ENCODE measurements at places on chromosomes 16 and 17.

- DNase-seq, result no peak
Measured at GRCh38 chr16:23182679-23183542, at the start of gene SCNN1G. SCNN1G (plus strand) TSS chr16:23182745; CDS start chr16:23186272, 3,527 bp downstream.

- DNase-seq, result peak; percentile 55
Measured at GRCh38 chr17:48724251-48725003, 1.4 kb downstream of the PRAC2 start.

- DNase-seq, result no peak
Measured at GRCh38 chr17:27264068-27264812, 29.7 kb upstream of the WSB1 start.

GRCh38 chr17:42345396-42346073, 42.7 kb downstream of the STAT3 start:
- DNase-seq, result no peak

DNA sequence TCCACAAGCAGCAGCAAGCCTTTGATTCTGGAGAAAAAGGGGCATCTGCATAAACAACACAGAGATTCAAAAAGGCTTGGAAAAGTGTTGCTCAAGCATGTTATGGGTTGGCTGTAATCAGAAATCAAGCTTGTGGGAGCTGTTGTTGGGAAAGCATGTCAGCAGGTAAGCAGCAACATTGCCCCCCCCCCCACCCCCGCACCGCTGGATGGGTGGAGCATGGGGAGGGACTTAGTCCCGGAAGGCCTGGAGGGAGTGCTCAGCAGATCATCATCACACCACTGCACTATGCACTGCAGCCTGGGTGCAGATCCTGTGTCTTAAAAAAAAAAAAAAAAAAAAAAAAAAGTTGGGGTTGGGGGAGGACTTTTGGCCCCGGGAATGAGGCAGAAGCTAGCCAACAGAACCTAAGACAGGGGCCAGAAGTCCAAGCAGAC, 16.8 kb upstream of the AKAP1 start:
- no peak for DNase-seq

- DNase-seq, result no peak
Measured at GRCh38 chr17:42522798-42523278, 13.2 kb upstream of the NAGLU start.

Data from activated naive CD8-positive, alpha-beta T cell treated with anti-CD3 and anti-CD28 coated beads, Interleukin-2, amount 50 U/mL, for 16 hours (primary cell).